ENCODE measurements at places on chromosomes 7 and 10. TPM values are rescaled to one million over a fixed set of nuclear protein-coding genes. Genes with fewer than 3 reads are reported as not detected.

SPDYE2B gene
- not detected for total RNA-seq

COL28A1 gene
- 0.08 TPM for total RNA-seq

HDAC9 gene
- 0.13 TPM for total RNA-seq

SEC31B gene
- 272 TPM for total RNA-seq

LIPF gene
- total RNA-seq: not detected

CFAP69 gene
- not detected for total RNA-seq

ERVW-1 gene
- total RNA-seq: not detected

FZD8 gene
- total RNA-seq: 0.53 TPM

HKDC1 gene
- 6.9 TPM for total RNA-seq

NME8 gene
- not detected for total RNA-seq

LEP gene
- total RNA-seq: not detected

Measured in activated naive CD4-positive, alpha-beta T cell treated with anti-CD3 and anti-CD28 coated beads, Interleukin-2, amount 10 ng/mL, durations not matched to agents 5 hours and 36 hours (primary cell).